ENCODE measurements at places on chromosomes 6 and 20.
A peak's percentile ranks its signal among the peaks of the same experiment; 100 is the strongest.

DNA sequence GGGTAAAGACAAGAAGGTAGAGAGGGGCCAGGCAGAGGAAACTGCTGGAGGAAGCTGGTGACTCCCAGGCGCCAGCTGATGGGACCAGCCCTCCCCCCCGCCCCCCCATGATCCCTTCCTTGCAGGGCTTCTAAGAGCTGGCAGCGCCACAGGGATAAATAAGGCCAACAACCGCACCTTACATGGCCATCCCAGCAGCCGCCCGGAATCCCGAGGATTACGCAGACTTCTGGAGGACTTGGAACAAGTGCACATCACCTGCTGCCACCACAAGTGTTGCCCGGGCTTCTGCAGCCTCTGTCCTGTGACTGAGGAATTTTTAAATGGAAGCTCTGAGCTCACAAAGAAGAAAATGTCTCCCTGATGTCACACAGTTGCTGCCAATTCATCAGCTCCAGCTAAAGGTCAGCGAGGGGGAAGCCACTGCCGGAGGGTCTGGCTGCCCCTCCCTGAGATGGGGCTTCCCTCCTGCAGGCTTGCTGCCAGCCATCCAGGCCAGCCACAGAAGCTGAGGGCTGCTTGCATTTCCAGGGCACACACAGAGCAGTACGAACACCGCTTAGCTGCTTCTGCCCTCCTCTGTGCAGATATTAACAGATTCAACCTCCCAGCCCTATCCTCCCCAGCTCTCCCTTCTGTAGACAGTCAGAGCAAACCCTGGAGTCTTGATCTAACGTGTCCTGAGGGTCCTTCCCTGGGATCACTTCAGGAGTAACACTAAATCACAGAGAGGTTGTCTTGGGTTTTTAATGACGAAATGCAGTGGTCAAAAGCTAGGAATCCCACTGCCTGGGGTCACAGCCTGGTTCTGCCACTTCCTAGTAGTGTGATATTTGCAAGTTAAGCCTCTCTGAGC is 38.6 kb upstream of the PIM1 start:
- peak; percentile 5 for DNase-seq

DNA sequence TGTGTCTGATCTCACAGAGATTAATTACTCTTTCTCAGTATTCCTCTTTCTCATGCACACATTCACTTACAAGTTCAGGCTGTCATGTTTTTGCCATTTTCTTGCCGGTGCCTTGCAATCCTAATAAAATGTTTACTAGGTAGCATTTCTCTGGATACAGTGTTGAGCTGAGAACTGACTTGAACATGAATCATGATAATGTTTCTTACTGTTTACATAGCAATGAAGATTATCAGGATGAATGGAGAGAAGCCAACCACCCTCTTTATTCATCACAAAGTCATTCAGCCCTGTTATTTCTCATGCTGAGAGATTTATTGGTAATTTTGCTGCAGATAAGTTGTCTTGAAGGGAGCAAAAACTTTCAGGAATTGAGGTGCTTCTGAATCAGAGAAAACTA is 185.5 kb upstream of the ECI2 start:
- DNase-seq, result peak; percentile 17

DNA sequence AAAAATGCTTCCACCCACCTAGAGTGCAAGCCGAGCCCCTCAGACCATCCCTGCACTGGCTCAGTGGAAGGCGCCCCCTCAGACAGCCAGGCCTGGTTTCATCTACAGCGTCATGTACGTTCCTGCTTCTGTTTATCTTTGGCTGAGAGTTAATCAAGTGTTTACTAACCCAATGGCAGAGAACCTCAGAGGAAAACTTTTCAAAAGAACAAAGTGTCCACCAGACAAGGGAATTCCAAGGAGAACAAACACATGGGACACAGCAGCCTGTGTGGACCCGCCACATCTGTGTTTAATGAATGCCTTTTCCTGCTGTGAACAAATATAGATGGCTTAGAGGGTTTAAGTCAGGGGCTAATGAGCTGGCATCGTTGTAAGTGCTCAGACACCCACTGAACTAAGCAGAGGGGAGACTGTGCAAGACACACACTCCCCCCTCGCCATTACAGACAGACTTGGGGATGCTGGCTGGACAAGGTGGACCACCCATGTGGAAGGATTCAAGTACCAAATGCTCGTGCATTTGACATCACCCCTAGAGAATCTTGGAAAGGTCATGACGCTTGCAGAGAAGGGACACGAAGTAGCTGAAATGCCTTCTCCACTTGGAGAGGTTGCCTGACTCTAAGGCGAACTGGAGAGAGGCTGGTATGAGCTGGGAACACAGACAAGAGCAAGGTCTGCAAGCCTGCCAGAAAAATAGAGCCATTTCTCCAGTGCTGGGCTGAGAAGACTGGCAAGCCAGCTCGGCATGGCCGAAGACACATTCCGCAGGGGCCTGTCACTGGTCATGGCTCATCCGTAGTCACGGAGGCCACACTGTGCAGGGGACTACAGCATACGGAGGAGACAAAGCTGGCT is 53.5 kb upstream of the NXT1 start:
- DNase-seq, result no peak

DNA sequence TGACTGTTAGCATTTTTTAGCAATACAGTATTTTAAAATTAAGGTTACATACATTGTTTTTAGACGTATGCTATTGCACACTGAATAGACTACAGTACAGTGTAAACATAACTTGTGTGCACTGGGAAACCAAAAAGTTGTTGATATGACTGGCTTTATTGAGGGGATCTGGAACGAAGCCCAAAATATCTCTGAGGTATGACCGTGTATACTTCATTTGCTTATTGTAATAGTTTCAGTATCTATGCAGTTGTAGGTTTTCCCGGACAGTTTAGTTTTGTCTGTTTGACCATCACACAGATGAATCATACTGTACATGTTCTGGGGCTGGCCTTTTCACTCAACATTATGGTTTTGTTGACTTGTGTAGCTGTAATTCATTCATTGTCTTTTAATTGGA is 6.9 kb upstream of the ZBTB12 start:
- peak; percentile 9 for DNase-seq

DNA sequence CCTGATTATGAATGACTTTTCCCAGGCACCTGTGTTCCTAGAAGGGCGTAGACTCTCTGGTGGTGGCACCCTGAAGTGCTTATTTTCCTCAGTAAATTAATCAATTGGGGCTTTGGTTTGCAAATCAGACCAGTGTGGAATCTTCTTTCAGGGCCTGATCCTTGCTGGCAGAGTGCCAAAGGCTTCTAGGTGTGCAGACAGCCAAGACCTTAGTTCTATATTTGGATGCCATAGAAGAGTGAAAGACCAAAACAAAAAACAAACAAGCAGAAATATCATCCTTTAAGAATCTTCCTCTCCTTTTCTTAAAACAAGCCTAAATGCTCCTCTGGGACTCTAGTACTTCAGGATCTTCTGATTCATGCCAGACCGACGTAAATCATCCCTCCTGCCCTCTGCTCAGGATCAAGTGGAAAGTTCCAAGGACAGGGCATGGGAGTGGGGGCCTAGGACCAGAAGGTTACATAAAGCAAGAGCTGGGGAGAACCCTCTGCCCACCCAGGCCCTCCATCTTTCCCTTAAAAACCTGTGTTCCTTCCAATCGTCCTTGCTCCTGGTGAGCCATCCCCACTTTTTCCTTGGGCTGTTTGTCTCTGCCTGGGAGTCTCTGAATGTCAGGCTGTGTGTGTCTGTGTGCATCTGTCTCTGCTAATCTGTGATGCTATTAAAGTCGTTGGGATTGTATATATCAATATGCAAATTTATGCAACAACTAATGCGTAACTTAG is 70.5 kb upstream of the MYLIP start:
- DNase-seq, result no peak

DNA sequence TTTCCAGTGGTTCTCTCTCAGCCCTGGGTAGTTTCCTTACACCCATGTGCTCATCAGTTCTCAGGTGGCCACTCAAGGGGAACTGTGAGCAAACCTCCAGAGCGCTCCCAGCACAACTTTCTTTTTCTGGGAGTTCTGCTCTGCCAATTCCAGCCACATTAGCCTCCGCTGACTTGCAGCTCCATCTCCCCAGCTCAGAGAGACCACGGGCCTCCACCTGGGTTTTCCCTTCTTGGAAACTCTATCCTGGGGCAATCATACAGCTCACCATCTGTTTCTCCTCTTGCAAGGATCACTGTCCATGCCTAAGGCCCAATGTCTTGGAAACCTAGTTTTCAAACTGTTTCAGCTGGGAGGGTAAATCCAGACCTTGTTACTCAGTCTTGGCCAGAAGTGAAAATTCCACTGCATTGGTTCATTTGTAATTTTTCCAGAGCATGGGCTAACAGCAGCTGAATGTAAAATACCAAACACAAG is 129.9 kb downstream of the EYA2 start:
- DNase-seq, result no peak

- no peak for DNase-seq
These were observed 162.3 kb upstream of the ZNF217 start for GRCh38 chr20:53755733-53756531.

Data from NCI-H774 (cell line).